DMS53 (cell line): ENCODE measurements at places on chromosomes 12 and 14.

- no peak for DNase-seq
Measured at GRCh38 chr14:105891221-105891602, 364.8 kb downstream of the TMEM121 start.

DNA sequence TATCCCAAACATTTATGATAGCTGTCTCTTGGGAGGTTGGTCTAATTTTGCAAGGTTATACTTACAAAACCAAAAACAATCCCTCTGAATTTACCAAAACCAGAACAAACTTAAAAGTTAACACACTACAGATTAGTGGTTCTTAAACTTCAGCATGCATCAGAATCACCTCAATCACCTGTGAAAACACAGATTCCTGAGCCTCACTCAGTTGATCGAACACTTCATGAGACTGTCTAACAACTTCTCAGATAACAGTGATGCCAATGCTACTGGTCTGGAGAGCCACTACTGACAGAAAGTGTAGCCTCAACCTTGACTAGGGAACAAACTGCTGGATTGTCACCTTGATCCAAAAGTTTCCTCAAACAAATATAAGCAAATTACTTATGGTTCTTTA is 44.2 kb downstream of the ATP2B1 start:
- DNase-seq, result no peak

GRCh38 chr12:45324391-45324790 is 108.5 kb downstream of the ANO6 start:
- DNase-seq, result no peak

DNA sequence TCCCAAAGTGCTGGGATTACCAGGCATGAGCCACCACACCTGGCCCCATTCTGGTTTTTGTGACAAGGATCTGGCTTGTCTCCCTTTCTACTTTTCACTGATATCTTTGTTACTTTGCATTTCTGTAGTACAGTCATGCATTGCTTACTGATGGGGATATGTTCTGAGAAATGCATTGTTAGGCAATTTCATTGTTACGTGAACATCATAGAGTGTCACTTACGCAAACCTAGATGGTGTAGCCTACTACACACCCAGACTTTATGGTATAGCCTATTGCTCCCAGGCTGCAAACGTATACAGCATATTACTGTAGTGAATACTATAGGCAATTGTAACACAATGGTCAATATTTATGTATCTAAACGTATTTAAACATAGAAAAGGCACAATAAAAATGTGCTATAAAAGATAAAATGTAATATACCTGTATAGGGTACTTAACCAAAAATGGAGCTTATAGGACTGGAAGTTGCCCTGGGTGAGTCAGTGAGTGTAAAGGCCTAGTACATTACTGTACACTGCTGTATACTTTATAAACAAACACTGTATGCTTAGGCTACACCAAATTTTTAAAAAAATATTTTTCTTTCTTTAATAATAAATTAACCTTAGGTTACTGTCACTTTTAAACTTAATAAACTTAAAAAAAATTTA is 16.0 kb downstream of the MRPL42 start:
- no peak for DNase-seq

DNA sequence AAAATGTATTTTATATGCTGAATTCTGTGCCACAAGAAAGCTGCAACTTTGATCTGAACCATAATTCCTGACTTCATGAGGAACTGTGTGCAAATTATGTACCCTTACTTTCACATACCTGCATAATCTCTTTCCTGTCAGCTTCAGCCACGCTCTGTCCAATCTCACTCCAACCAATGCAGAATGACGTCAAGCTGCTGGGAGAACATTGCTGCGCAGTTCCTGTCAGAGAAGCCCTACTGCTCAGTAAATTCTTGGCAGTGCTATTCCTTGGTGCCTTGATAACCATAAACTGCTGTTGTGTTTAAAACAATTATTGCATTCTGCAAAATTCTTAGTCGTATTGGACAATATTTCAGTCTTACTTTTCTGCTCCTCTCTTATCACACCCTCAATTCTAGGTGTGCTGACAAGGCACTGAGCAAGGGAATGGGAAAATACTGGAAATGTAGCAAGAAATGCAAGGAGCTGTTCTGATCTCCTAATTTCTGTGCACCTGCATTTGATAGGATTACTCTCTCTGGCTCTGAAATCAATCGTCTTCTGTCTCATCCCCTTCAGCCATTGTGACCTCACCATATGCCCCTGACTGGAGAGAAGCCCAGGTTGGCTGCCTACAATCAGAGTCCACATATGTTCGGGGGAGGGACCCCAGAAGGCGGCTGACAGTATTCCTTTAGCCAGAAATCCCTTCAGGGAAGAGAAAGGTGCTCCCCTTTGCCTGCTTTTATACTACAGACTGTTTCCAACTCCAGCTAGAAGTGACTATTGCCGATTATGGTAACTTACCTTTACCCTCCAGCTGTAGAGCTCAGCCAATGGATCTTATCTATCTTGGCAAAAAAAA is 274.9 kb upstream of the NOVA1 start:
- no peak for DNase-seq

GRCh38 chr12:128991716-128992115 is 138.4 kb downstream of the GLT1D1 start:
- no peak for DNase-seq

- DNase-seq, result no peak
Measured at GRCh38 chr14:19823765-19824164, 20.2 kb downstream of the OR4N2 start.

- no peak for DNase-seq
Measured at GRCh38 chr12:47881826-47882427, 22.9 kb downstream of the VDR start.

DNA sequence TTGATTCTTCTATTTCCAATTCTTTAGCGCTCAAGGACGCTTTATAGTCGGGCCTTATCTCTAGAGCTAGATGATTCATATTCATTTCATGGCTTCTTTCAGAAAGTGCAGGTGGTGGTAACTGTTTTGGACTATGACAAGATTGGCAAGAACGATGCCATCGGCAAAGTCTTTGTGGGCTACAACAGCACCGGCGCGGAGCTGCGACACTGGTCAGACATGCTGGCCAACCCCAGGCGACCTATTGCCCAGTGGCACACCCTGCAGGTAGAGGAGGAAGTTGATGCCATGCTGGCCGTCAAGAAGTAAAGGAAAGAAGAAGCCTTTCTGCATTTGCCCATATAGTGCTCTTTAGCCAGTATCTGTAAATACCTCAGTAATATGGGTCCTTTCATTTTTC is 241.9 kb downstream of the PAWR start:
- no peak for DNase-seq

- no peak for DNase-seq
Measured at GRCh38 chr12:57006809-57007475, 596 bp upstream of the ZBTB39 start.

GRCh38 chr12:23655112-23655511 is 294.4 kb downstream of the SOX5 start:
- no peak for DNase-seq

GRCh38 chr12:51323317-51323960 is 535 bp downstream of the BIN2 start:
- DNase-seq, result no peak

- DNase-seq, result no peak
Measured at GRCh38 chr12:87612996-87613395, 416.2 kb downstream of the C12orf50 start.

- no peak for DNase-seq
Measured at GRCh38 chr12:119381471-119382235, 47.1 kb downstream of the CCDC60 start.

DNA sequence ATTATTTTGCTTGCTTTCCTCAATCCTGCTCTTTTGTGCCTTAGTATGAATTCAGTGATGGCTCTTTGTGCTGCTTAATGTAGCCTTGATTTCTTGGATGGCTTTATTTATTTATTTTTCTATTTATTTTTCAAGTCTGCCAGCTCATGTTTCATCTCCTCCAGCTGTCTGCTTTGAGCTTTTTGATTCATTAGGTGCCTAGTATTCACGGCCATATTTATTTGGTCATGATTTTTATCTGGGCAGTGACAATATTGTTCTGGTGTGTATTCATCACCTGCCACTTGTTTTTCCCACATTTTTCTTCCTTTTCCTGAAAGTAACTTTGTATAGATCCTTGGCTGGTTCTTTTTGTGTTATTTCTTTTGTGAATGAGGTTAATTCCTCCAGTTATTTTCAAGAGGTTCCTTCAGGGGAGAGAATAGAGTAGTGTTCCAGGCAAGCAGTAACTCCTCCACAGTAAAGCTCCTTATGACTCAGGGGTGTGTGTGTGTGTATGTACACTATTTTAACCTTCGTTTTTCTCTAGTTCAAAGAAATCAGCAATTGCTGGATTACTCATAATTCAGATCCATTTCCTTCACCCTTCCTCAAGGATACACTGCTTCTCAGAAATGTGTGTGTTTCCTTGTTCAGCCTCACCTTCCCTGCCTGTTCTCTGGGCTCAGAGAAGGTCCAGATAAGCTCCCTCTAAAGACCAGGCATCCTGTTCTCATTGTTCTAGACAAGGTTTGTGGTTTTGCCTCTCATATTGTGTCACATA is 51.6 kb upstream of the PMCH start:
- DNase-seq, result peak; percentile 59

- no peak for DNase-seq
Measured at GRCh38 chr12:3225796-3226180, 148.6 kb downstream of the TSPAN9 start.

DNA sequence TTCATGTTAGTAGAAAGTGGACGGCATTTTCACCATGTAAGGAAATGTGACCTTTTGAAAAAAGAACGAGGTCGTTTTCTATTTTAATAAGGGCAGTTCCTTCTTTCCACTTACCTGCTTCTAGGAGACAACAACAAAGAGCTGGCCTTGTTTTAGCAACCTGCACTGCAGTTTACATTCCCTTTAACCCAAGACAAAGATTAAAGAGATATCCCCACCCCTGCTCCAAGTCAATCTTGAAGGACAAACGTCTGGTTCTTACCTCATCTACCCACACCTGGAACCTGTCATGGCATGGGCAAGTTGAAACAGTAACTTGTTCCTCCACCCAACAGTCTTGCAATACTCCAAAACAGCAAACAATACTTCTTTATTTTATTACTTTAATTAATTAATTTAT is 32.7 kb downstream of the ZCCHC8 start:
- DNase-seq, result peak; percentile 34

DNA sequence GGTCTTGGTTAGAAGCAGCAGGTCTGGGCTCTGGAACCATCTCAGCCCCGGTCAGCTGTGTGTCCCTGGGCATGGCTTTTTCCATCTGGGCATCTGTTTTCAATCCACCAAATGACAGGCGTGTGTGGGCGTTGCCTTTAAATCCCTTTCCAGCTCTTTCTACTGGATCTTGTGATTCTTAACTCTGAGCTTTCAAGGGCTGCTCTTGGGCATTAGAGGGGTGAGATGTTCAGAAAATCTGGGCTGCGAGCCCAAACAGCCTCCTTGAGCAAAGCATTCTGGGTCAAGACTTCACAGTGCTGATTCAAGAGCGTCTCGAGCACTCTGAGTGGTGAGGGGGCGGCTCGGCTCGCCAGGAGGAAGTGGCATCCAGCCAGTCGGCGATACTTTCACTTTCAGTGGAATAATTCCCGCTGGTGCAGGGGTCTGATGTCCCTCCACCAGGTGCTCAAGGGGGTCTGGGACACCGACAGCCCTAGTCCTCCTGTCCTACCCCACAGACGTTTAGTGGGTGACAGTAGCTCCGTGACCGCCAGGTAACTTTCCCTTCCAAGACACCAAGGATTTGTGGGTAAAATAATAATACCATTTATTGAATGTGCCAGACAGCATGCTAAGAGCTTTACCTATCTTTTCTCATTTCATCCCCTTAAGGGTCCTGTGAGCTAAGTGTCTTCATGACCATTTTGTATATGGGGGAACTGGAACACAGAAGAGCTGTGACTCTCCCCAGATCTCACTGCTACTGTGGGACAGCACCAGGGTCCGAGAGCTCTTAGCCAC is 114.0 kb downstream of the PLXNC1 start:
- peak; percentile 81 for DNase-seq
